ENCODE measurements at places on chromosomes 7 and 10.
A peak's percentile ranks its signal among the peaks of the same experiment; 100 is the strongest.

DNA sequence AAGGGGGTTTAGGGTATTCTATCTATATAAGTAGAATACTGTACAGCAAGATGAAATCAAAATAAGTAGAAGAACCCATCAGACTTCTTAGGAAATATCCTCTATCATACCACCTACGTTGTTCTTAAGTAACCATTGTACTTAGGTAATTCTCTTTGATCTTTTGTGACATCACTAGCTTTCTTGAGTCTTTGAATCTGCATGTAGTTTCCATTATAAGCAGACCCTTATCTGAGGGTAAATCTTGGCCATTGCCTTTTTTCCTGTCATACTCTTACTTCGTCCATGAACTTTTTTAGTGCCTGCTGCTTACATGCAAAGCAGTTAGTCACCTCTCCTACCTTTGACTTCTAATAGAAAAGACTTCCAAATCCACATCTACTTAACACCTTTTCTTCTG, 49.0 kb downstream of the WAC start:
- DNase-seq = no peak

GRCh38 chr10:28880683-28880950, 203.3 kb downstream of the BAMBI start:
- no peak for DNase-seq

DNA sequence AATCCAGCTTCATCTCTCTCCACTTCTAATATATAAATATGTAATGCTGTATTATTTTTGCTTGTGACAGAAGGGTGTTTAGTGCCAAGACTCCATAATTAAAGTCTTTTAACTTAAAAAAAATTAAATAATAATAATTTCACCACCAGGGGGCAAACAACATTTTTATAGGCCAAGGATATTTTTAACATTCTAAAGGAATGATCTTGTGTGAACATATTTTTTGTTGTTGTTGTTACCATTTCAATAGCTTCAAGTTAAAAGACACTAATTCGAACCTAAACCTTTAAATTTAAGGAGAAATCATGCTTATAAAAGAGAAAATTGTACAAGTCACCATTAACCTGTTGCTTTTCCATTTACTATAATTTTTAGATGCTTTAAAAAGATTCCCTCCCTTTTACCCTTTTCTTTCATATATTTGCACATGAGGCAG, 7.5 kb upstream of the DNAJC1 start:
- no peak for DNase-seq

- DNase-seq = peak; percentile 73
Measured at GRCh38 chr7:16644636-16645592, 640 bp downstream of the ANKMY2 start.

- peak; percentile 25 for DNase-seq
Measured at GRCh38 chr7:82194016-82194643, 249.4 kb downstream of the CACNA2D1 start.

GRCh38 chr10:6877722-6878392, 297.8 kb upstream of the PRKCQ start:
- DNase-seq = peak; percentile 14

DNA sequence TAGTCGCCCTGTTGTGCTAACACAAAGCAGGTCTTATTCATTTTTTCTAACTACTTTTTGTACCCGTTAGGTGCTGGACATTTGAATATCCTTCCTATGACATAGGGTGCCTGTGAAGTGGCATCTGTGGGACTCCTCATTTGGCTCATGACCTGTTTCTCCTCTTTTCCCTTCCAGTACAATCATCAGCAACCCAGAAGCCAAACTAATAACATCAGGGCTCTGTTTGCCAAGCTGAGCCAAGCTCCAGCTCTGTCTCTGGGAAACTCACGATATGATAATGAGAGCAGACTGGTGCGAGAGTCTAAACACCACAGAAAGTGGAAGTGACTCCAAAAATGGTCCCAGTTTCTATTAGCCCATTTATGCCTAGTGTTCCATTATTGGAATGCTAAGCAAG, 92.0 kb downstream of the SVIL start:
- no peak for DNase-seq

- DNase-seq = no peak
Measured at GRCh38 chr10:48465860-48466521, 138.9 kb downstream of the ARHGAP22 start.
